ENCODE measurements at places on chromosomes 2 and 18. TPM values are rescaled to one million over a fixed set of nuclear protein-coding genes. Genes with fewer than 3 reads are reported as not detected.
A peak's percentile ranks its signal among the peaks of the same experiment; 100 is the strongest.

The OSR1 gene
- not detected for total RNA-seq

DNA sequence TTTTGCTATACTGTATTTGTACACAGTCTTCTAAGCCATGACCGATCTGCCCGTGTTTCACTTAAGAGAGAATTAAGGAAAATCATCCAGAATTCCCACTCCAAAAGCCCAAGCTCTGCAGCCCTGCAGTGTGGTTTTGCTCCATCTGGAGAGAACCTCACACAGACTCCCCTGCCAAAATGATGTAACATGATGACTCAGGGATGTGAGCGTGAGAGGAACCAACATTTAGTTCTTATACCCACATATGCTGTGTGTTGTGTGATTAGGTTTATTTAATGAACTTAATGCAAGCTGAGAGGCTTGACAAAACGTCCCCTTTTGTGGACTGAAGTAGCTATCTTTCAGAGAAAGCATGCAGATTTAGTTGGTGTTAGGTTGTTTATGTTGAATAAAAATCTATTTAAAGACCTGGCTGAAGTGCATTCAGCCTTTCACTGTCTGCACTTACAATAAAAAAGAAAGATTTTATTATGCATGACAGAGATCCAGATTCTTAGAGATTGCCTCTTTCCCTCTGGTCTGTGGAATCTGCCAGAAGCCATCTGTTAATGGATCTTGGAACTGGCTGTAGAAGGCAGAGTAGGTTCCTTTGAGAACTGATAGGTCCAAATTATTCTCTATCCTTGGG, 6.3 kb downstream of the RAB12 start:
- peak; percentile 26 for DNase-seq

- DNase-seq = no peak
Measured at GRCh38 chr2:196279541-196279940, 108.2 kb upstream of the STK17B start.

DNA sequence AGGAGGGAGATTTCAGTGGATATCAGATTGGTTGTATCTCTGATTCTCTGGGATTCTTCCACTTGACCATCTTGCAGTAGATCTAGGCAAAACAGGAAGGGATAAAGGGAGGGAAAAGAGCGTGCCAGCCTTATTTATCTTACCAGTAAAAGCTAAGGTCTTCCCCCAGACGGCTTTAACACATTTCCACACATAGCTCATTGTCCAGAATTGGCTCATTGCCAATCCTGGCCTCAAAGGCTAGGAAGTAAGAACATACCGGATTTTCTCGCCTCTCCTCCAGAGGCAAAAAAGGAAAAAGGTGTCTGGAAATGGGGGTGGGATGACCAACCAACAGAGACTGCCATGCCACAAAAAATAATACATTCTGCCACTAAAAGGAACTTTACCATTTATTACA, 411.6 kb upstream of the NRP2 start:
- no peak for DNase-seq

DNA sequence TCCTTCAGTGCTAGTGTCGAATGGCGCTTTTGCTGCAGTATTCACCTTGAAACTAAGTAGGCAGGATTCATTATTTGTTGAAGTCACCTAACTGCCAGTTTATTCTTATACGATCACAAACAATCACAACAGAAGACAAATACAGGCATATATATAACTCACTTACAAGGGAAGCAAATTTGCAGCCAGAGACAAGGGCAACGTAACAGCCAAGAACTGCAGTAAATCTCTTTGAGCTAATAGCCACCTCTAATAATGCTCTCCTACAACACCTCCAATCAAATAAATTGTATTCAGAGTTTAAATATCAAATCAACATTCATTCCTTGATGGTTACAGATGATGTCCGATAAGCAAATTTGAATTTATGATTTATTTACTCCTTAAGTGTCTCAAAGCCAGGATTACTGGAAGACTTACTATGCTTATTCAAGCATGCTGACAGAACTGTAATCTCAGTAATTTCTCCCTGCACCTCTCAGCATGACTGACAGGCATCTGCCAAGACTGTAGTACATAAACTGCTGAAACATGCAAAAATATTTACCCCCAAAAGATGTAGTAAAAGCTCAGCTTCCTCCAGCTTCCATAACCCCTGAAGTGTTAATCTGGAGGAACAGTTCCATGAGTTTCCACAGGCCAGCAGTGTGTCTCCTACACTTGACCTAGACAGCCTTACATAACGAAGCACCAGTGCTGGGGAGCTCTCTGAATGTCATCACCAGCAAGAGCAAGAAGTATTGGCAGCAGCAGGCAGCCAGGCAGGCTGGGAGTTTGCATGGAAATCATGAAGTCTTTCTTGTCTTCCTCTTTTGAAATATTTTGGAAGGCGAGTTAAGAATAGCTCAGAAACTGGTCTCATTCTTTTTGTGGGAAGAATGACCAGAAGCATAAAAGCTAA, 20.9 kb upstream of the SCN1A start:
- no peak for DNase-seq

GRCh38 chr2:118032169-118033013, 18.5 kb upstream of the CCDC93 start:
- DNase-seq = peak; percentile 69

DNA sequence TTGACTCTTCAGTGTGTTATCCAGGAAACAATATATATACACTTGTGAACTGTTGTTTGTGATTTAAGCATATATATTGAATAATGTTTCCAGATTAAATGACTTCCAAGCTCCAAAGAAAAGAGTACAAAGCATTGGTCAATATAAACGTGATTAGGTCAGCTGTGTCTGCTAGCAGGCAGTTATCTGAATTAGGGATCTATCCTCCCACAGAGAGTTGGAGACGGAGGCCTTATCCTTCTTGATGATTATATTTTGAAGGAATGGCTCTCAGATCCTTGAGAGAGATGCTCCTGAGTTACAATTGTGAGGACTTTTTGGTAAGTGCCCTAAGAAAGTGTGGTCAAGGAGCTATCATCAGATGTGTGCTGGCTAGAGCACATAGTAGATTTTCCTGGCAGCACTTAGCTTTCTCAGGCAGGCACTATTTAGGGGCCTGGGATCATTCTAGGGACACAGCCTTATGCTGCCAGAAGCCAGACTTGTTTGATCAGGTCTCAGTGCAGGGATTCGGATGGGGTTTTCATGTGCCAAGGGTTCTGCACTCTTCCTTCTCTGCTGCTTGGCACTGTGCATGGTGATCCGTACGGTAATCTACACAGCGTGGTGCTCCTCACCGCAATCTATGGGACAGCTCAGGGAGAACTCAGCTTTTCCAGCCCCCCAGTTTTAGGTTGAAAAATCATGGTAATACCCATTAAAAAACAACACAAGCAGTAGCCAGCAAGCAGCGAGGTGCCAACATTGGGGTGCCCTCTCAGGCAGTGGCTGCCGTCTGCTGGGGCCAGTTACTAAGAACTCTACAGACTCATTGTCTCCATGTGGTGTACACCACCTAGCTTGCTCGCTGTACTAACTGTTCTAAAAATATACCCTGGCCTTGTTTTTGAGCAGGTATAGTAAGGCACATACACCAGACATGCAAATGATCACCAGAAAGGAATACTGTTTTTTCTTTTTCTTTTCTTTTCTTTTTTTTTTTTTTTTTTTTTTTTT, 8.0 kb upstream of the ZDBF2 start:
- no peak for DNase-seq

GRCh38 chr18:71849407-71849806, 694.7 kb downstream of the CBLN2 start:
- peak; percentile 6 for DNase-seq

All from activated naive CD4-positive, alpha-beta T cell treated with anti-CD3 and anti-CD28 coated beads for 36 hours (primary cell).